ENCODE measurements at places on chromosomes 2 and 18.

DNA sequence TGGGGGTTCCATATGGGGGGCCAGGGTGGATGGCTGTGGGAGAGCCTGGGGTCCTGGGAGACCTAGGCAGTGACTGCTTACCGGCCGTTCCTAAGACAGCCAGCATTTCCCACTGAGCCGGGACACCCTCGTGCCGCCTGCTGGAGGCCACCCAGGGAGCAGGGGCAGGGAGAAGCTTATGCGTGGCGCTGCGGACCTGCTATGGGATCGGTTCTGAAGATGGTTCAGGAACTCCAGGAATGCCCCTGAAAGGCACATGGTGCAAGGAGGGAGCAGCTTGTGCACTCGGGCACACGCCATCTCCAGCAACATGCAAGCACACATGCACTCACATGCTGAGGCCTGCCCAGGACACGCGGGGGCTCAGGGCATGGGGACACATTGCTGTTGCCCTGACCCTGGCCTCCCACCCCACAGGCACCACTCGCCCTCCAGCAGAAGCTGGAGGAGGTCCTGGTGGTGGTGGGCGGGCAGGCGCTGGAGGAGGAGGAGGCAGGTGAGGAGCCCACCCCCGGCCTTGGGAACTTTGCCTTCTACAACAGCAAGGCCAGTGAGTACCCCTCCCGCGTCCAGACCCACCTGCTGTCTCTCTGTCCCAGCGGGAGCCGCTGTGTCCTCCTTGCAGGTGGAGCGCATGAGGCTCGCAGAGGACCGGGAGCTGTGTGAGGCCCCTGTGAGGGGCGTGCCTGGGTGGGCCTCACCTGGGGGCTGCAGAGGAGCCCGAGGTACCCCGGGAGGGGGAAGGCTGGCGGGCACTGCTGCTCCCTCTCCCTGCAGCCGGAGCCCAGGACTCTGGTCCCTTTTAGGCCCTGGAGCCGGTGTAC lies 4.1 kb downstream of the KLHL30 start:
- DNase-seq, result no peak

- no peak for DNase-seq
Observed at GRCh38 chr2:100743741-100744140, 76.2 kb upstream of the NPAS2 start.

- DNase-seq, result no peak
Observed at GRCh38 chr2:90645-91312, 44.5 kb upstream of the FAM110C start.

GRCh38 chr2:189848276-189848675 lies 64.0 kb downstream of the PMS1 start:
- DNase-seq, result no peak

DNA sequence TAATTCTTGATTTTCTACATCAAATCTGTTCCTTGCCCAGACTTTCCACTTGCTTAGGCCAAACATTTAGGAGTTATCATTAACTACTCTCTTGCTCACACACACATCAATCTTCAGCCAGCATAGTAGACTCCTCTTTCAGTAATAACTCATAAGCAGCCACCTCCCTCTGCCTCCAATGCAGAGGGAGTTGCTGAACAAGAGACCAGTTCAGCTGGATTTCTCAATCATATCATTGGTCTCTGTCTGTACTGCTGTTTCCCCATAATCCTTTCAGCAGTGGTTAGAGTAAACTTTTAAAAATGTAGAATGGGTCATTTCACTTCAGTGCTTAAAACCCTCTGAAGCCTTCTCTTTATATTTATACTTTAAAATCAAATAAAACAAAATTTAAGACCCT lies 112.9 kb downstream of the SLC39A10 start:
- no peak for DNase-seq

- DNase-seq, result no peak
Observed at GRCh38 chr18:70333316-70333715, 44.5 kb downstream of the SOCS6 start.

DNA sequence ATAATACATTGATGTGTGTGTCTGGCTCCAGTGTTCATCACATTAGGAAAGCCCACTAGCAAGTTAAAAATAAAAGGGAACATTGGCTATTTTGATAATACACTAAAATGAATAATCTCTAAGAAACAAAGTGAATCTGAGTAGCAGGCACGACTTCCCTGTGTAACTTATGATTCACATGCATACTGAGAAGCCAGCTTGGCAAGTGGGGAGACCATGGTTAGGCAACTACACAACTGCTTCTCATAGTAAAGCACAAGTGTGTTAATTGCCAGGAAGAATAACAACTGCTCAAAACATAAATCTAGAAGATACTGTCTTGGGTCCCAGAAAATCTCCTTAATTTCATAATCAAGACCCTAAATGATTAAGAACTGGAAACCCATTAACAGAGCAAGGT lies 4.0 kb downstream of the MYO5B start:
- no peak for DNase-seq

DNA sequence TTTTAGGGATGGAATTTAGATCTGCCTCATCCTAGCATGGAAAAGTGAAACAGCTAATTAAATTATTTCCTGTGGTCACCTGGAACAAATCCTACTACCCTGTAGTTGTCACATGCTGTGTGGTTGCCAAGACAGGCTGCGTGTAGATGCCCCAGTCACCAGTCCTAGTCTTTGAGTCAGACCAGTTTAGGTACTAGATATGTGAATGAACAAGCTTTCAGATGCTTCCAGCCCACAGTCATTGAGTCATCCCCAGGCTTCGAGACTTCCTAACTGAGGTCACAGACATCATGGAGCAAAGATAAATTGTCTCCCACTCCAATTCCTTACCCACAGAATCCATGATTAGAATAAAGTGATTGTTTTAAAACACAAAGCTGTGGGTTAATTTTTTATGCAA lies 35.8 kb upstream of the GRB14 start:
- DNase-seq, result no peak

DNA sequence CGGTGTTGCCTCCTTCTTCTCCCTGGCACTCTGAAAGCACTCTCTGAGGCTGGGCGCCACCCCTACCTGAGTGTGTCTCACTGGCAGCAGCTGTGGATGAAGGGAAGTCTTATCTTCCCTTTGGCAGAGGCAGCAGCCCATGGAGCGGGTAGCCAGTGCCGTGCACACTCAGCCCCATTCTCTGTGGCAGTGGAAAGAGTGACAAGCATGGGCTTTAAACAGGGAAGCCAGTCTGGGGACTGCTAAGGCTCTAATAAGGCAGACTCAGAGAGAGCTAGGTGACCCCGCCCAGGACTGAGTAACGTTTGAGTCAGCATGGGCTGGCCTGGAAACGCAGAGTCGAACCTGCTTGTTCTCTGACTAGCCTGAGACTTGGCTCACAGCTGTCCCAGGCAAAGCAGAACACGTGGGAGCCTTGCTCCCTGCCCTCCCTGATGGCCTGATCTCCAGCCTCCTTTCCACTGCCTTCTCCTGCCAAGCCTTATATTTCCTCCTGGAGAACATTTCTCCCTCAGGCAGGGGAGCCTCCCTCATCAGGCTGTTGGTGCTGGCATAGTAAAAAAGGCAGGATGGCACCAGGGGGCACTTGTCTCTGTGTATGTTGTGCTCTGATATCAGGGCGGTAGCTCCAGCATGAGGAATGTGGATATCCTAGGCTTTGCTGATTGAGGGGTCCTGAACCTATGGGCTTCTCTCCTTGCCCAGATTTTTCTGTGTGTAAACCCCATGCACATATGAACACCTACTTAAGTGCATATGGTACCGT lies 93.9 kb upstream of the LGALSL start:
- DNase-seq, result no peak

GRCh38 chr2:9488583-9489547 lies 14.5 kb downstream of the IAH1 start:
- no peak for DNase-seq

DNA sequence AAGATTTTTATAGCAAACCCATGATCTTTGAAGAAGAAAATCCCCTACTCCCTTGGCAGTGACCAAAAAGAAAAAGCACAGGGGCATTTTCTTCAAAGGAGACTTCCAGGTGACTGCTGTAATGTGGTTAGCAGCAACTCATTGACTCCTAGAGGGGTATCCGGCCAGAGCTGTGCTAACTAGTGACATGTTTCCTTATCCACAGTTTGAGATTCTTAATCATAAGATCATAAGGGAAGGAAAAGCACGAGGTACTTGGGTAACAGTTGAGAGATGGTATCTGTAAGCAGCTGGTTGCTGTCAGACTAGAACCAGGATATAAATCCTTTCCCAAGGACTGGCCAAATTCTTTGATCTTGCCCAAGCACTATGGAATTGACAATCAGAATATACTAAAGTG lies 124.7 kb downstream of the MREG start:
- no peak for DNase-seq

DNA sequence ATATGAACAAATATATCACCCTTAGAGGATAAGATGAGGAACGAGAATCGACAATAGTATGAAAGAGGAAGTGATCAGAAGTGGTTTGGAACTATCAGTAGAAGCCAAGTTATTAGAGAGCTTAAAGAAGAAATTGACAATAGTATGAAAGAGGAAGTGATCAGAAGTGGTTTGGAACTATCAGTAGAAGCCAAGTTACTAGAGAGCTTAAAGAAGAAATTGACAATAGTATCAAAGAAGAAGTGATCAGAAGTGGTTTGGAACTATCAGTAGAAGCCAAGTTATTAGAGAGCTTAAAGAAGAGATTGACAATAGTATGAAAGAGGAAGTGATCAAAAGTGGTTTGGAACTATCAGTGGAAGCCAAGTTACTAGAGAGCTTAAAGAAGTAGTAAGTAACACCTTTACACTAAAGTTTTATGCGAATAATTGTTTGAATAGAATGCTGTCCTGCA lies 175.5 kb downstream of the ZNF407 start:
- DNase-seq, result no peak

GRCh38 chr18:52569492-52569891 lies 229.5 kb downstream of the DCC start:
- DNase-seq, result no peak

DNA sequence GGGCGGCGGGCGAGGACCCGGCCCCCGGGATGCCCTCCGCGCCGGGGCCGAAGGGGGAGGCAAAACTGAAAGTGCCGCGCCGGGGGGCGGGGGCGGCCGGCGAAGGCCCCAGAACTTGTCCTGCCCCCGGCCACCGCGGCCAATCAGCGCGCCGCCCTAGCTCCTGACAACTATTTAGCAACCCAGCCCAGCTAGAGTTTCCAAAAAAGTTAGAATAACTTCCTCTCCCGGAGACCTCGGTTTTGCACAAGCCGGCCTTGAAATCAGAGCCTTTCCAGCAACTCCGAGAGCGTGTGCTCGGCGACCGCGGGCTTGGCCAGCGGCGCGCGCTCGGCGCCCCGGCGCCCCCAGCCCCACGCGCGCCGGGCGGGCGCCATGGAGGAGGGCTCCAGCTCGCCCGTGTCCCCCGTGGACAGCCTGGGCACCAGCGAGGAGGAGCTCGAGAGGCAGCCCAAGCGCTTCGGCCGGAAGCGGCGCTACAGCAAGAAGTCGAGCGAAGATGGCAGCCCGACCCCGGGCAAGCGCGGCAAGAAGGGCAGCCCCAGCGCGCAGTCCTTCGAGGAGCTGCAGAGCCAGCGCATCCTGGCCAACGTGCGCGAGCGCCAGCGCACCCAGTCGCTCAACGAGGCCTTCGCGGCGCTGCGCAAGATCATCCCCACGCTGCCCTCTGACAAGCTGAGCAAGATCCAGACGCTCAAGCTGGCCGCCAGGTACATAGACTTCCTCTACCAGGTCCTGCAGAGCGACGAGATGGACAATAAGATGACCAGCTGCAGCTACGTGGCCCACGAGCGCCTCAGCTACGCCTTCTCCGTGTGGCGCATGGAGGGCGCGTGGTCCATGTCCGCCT lies at the start of gene TWIST2:
TSS of gene TWIST2 (plus strand) at position 245 of the 850 bp plus-strand sequence. CDS start at position 376, 131 bp downstream.
- no peak for DNase-seq

GRCh38 chr2:43360137-43360536 lies 133.7 kb upstream of the ZFP36L2 start:
- DNase-seq, result peak; percentile 76

DNA sequence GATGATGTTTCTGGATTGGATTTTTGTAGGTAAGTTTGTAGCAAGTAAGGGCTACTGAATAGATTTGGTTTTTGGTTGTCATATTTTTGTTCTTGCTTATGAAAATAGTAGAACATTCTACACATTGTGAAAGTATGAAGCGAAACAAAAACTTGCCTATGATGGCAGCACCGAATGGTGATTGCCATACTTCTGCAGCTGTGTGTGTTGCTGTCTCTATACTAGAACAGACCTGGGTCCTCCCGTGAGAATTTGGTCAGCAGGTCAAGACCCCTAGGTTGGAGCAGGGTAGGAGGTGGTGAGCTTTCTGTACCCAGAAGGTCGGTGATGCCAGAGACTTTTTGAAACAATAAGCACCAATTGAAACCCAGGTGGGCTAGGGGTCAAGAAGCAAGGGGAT lies 322.6 kb downstream of the PRKCE start:
- no peak for DNase-seq

GRCh38 chr2:223541546-223541945 lies 60.6 kb downstream of the SCG2 start:
- DNase-seq, result no peak

- DNase-seq, result no peak
Observed at GRCh38 chr2:47784352-47784851, 1.5 kb downstream of the MSH6 start.

GRCh38 chr2:230582851-230583283 lies 129.8 kb upstream of the CAB39 start:
- no peak for DNase-seq

DNA sequence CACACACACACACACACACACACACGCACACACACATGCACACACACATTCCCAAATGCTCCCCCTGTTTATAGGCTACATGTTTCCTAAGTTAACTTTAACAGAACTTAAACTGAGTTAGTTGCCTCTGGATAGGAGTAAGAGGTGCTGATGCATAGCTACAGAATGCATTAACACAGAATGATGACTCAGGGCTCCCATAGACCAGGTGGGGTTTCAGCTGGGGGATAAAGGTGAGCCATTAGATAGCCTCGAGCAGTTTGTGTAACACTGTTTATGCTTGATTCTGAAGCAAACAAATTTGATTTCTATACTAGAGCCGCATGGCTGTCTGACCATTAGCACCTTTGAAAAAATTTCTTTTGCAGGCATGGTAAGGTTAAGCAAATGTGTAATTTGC lies 741.0 kb downstream of the PLCL1 start:
- no peak for DNase-seq

- DNase-seq, result no peak
Observed at GRCh38 chr2:54545702-54546450, 89.7 kb downstream of the SPTBN1 start.
